Panc1 (cell line): ENCODE measurements at places on chromosomes 3 and 15. TPM values are rescaled to one million over a fixed set of nuclear protein-coding genes. Genes with fewer than 3 reads are reported as not detected.

Gene THPO
- not detected for total RNA-seq

Gene MNS1
- 3.8 TPM for total RNA-seq

Gene TM6SF1
- total RNA-seq: 0.69 TPM

Gene RETNLB
- total RNA-seq: not detected

Gene WDR76
- 40.0 TPM for total RNA-seq

Gene THSD4
- 65.4 TPM for total RNA-seq

Gene PLXNA1
- 80.6 TPM for total RNA-seq

Gene CNOT10
- 26.1 TPM for total RNA-seq

Gene TGM4
- total RNA-seq: 0.46 TPM

Gene SAXO2
- 1.1 TPM for total RNA-seq
